ENCODE measurements at places on chromosomes 3 and 15.

DNA sequence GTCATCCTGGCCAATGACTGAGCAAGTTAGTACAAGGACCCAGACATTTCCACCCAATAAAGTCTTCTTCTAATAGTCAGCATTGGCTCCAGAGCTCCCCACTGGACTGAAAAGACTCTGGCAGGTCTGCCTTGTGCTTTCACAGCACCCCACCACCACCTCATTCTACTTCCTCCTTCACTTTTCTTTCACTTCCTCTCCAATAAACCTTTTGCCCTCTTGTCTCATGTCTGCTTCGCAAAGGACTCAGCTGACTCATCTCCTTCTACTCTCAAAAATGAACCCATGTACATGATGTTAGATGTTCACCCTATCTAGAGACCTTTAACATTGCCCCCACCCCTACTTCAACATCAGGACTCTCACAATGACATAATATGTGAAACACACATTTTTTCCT is 181.0 kb upstream of the PPP2R3A start:
- DNase-seq: no peak

DNA sequence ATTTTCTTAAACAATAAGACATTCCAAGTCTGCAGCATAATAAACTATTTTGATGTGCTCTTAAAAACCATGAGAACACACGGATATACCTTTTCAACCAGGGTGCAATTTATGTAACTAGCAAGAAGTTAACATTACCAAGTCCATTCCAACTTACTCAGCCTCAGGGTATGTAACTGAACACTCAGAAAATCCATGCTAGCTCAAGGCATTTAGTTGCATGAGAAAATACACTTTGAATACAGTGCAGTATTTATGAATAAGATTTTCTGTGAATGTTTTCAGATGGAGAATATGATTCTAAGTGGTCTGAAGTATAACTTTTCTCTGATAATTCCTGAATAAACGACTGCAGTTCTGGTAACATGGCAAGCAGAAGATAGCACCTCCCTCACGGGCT is 124.3 kb downstream of the SNRK start:
- no peak for DNase-seq

- no peak for DNase-seq
Measured at GRCh38 chr15:78415284-78415683, 22.7 kb upstream of the IREB2 start.

DNA sequence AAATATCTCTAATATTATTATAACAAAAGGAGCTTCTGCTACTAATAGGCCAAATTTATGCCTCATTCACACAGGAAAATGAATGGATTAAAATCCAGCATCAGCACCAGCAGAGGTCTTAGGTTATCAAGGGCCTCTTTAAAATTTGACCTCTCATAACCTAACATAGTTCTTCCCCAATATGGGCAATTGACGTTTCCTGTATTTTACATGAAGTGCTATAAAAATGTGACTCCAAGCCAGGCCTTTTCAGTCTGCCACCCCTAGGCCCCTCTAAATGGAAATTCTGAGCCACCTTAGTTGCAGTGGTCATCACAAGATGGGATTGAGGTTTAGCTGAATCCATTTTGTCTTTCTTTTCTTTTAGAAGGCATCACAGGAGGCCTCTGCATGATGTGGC is 70.1 kb downstream of the CASR start:
- DNase-seq: no peak

DNA sequence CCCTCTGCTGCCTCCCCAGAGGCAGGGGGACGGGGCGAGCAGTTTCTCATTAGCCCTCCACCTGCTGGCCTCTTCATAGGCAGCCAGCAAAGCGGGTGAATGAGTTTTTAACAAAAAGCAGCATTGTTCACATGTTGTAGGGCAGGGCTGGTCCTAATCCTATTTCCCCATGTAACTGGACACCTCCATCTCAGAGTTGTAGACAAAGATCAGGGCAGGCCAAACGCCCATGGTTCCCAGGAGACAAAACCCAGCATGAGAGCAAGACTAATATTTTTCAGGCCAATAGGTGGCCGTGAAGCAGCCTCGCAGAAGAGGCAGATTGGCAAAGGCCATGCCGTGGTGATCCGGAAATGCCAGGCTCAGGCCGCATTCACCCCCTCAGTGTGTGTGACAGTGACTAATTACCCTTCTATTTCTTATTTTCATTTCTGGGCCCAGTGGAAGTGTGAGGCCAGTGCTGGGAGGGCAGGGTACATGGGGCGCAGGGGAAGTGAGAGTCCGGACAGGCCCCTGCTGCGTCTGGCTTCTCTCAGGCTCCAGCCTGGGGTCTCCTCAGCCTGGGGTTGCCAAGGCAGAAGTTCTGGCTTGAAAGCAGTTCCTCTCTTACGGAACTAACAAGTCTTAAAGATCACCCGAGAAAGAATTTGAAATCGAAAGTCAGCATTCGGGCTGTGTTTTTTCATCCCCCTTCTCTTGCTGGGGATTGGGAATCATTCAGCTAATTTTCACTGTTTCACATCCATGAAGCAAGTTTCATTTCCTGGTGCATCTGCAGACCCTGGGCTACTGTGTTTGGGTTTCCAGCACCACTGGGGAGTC is 64.8 kb downstream of the BOC start:
- DNase-seq: no peak

GRCh38 chr3:105824129-105824528 is 44.7 kb downstream of the CBLB start:
- no peak for DNase-seq

DNA sequence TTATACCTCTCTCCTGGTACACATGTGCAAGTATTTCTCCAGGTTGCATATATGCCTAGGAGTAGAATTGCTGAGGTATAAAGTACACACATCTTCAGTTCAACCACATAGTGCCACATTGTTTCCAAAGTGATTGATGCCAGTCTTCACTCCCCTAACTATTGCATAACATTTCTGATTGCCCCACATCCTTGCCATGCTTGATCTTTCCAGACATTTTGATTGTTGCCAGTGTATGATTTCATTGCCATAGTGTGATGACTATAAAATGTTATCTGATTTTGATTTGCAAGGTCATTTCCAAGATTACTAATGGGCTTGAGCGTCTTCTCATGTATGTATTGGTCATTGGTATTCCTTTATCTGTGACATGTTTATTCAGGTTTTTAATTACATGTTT is 61.1 kb upstream of the MLF1 start:
- DNase-seq: no peak

DNA sequence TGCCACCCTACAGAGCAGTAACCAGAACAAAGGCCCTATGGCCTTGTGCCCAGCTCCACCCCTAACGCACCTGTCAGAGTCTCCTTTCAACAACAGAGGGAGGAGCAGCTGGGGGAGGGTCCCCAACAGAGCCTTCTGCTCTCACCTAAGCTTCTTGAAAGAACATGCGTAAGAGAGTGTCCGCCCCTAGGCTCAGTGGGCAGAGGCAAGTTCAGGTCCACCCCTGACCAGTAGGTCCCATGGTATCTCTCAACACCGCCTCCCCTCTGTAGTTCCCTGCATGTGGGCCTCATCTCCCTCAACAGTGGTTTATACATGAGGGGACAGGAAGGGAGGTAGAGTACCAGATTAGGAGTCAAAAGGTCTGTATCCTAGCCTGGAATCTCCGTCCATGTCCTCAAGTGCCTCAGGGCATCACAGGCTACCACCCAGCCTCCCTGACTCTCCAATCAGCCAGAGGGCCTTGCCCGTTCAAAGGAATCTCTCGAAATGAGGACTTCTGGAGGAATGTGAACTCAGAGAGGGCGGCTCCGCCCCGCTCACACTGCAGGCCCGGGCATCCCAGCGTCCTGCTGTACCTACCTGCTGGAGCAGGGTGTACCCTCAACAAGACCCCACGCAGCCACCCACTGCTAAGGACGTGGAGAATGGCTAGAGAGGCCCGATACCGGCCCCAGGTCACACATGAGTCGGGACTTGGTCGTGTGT is 680 bp downstream of the POC1A start:
- DNase-seq: no peak

DNA sequence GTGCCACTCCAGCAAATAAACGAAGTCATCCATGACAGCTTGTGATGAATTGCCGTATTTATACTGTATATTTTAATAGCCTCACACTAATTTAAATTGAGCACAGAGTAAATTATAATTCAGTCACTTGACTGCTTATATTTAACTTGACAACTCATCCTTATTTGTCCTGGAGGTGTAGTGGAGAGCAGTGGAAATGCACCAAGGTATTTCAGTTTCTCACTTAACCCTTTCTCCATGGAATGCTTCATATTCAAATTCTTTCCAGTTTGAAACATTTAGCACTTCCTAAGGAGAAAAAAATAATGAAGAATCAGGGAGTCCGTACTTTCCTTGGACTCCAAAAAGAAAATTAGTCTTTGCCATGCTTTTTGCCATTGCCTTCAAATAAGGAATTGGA is 99.0 kb downstream of the MAP2K5 start:
- DNase-seq: no peak

- no peak for DNase-seq
Measured at GRCh38 chr3:14505001-14505802, 34.9 kb downstream of the GRIP2 start.

- DNase-seq: no peak
Measured at GRCh38 chr3:28320981-28321380, 27.5 kb upstream of the ZCWPW2 start.

DNA sequence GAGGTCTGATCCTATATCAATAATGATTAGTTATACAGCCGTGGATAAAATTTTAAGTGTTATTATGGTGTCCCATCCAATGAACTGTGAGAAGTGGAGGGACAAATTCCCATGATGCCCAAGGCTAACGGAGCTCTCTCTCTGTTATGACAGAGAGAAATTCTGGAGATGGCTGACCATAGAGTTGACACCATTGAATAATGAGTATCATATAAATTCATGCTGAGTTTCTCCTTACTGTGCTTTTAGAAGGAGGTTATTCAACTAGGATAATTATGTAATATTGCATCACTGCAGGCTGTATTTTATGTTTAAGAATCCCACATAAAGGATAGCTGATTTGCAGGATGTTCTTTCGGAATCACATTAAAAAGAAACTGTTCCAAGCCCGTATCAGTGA is 82.9 kb downstream of the PYDC2 start:
- no peak for DNase-seq

DNA sequence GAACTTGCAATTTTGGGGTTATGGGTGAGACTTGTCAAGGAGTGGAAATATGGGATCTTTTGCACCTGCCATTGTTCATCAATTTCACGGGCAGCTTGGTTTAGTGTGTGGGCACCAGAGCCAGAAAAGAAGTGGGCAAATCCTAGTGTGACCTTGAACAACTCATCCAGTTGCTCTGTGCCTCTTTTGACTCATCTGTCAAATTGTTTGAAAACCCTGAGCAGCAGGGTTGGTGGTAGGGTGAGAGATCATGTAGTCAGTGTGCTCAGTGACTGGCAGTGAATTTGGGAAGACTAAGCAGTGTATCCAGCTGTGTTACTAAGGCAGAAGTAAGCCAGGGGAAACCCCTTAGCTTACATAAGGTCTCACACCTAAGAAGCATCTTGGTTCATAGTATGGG is 293.0 kb upstream of the TRIM42 start:
- DNase-seq: no peak
